Gastrocnemius medialis (tissue), 4 donors: ENCODE measurements at places on chromosomes 12 and 14.

DNA sequence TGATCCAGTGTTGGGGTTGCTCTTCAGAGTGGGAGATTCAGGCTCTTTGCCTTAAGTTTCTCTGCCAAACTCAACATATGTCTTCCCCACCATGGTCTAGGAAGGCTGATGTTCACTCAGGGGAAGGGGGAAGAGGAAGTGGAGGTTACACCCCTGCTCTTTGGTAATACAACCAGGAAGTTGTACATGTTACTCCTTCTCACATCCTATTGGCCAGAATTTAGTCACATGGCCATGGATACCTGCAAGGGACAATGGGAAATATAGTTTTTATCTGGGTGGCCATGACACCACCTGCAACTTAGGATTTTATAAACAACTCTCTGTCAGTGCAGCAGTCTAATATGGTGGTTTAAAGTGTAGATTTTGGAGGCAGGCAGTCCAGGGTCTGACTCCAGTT lies 150.9 kb downstream of the TBX5 start:
- no peak for DNase-seq

- no peak for DNase-seq
Observed at GRCh38 chr12:71900091-71900490, 38.6 kb upstream of the TPH2 start.

DNA sequence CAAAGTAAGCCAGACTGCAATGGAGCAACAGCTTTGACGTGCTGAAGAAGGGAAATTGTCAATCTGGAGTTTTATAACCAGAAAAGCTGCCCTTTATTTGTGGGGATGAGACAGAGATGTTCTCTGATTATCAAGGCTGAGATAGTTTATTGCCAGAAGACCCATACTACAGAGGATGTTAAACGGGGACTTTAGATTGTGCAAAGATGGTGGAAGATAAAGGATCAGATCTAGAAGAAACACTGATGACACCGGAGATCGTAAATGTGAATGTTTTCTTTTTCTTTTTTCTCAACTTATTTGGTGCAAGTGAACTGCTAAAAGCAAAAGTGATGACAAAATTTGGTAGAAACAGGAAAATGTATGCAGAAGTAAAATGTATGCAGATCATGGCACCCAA lies 178.3 kb upstream of the PLEKHG7 start:
- DNase-seq: no peak

DNA sequence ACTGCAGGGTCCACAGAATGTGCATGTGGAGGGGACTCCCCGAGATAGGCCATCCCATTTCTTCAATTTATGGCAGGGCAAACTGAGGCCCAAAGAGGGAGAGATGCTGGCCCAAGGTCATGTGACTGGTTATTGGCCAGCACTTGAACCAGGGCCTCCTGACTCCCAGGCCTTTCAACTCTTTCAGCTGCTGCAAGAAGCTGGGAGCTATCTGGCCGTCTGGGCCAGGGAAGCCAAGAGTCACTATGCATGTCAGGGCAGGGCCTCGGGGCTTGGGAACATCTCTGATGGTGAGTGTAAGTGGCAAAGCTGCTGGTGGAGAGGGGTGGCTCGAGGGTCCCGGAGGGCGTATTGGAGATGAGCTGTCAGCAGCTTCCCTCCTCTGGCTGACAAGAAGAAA lies 9.5 kb upstream of the LTBP2 start:
- DNase-seq: no peak

DNA sequence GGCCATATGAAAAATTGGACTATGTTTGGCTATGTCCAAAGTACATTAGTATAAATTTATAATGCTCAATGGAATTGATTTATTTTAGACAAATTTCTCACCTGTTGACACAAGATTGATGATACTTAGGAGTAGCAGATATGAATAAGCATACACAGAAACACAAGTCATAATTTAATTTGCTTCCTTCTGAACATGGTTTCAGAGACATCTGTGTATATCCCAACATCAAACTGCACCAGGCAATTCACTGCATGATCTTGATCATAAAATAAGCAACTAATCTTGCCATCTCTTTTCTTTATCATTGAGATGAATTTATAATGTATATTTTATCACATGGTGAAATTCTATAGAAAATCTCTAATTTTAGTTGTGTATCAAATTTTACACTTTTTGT lies 3.8 kb downstream of the CLECL1 start:
- DNase-seq: no peak

GRCh38 chr14:31205681-31206535 lies 1.7 kb downstream of the HECTD1 start:
- DNase-seq: no peak

DNA sequence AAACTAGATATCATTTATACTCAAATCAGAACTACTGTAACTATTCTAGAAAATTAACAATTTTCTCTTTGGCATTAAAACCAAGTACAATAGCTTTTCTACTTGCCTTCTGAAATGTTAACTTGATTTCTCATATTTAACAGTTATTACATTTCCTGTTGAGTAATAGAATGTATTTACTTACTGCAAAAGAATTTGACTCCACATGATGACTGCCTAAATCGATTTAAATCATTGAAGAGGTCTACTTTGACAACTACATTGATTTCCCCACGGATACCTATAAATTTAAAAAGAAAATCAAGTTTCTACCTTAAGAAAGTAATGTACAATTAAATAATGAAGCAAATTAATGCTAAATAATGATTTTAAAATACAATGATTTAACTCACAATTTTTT lies 18.9 kb downstream of the C2CD5 start:
- no peak for DNase-seq

- DNase-seq: peak; percentile 28
Observed at GRCh38 chr12:89238593-89238992, 113.7 kb downstream of the DUSP6 start.

DNA sequence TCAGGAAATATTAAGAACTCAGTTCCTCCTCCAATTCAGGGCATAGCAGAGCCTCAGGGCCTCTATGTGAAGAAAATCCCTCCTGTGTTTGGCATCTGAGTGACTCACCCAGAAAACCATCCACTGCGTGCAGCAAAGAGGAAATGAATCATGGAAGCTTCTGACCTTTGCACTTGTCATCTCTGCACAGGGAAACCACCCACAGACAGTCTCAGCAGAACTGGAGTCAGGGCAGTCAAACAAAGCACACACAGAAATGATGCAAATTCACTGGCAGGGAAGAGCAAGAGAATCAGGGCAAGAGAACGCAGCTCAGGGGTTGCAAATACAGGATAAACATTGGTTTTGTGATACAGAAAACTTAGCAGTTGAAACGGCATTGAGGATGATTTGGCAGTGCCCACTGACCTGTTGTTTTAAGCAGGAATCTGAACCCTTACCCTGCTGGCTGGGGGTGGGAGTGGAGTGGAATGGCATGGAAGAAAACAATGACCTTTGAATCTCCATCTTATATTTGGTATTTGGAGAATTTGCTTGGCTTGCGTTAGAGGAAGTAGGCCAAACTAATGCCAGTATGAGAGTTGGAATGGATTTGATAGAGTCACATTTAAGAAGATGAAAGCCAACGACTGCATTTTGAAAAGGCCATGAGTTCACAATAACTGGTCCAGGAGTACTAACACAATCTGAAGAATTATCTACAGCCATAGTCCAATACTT lies 53.5 kb downstream of the PHLDA1 start:
- peak; percentile 40 for DNase-seq

- DNase-seq: no peak
Observed at GRCh38 chr12:26691234-26691970, 141.6 kb downstream of the ITPR2 start.

GRCh38 chr12:18130851-18131250 lies 40.9 kb upstream of the RERGL start:
- no peak for DNase-seq

DNA sequence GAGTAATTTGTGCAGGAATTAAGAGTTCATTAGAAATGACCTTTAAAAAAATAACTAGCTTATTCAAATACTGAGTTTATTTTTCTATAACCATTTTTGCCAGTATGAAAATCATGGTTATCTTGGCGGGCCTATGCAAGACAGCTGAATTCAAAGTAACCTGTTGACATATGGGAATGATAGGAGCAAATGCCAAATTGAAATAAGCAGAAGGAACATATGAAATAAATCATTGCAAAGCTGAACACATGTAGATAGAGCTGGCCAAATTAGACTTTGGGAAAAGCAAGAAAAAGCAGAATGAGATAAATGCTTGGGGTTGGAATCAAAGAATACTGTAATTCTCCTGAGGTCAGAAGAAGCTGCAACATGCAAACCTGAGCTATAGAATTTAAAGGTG lies 372.5 kb downstream of the ADAMTS20 start:
- DNase-seq: no peak

DNA sequence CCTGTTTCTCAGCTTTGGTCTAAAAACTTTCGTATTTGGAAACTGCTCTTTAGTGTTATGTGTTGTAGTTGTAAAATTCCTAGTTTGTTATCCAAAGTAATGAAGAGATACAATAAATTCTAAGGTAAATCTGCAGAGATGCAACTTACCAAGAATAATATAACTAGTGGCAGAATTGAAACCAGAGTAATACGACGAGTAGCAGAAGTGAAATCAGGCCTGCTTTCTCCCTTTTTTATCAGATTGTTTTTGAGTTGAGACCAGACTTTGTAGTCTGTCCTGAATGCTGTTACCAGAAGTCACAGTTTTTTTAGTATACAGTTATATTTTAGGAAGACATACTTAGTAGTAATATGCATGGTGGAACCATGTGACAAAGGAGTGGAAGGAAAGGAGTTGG lies 12.5 kb downstream of the PAPOLA start:
- no peak for DNase-seq

- no peak for DNase-seq
Observed at GRCh38 chr12:87801860-87802720, 227.1 kb downstream of the C12orf50 start.

DNA sequence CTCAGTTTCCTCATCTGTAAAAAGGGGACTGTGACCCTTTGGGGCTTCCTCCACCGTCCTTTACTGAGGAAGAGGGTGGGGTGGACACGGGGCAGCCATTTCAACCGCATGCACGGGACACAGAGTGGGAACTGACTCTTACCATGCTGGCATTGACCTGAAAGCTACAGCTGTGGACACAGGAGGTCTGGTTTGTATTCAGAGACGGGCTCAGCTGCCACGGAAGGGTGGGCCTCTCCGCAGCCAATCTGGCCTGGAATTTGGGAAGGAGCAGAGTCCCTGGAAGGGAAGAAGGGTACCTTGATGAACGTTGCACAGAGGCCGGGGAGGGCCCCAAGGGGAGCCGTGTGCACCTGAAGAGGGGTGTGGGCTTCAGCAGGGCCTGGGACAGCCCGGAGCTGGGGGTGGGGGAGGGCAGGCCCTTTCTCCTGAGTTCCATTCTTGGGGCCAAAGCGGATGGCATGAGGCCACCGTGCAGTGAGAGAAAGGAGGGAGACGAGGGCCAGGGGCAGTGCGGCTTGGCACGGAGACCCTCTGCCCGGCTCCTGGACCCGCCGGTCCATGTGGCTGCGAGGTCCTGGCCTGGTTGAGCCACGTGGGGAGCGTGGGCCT lies 14.5 kb downstream of the TNFAIP2 start:
- DNase-seq: no peak

DNA sequence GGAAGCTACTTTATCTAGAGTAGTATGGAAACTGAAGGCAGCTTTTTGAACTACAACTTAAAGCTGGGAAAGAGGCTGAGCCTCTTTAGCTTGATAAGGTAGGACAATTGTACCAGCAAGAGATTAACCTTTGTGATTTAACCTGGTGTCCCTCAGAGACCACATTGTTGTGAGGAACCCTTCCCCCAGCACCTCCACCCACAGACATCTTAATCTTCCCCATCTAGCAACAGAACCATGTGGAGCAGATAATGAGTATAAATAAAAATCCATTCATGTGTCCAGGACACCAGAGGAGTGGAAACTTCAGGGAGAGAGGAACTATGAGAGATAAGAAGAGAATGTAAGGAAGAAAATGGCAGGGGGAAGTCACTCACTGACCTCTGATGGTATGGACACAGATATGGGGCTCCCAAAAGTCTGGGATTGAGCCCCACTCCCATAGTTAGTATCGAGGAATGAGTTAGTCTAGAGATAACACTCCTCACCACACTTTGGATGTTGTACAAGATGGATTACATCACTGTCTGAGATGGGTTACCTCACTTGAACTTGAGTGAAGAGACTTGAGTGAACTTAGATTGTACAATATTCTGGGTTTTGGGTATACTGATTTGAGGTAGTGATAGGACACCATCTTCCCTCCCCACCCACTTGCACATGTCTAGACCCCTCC lies 33.9 kb upstream of the SLC38A2 start:
- no peak for DNase-seq

DNA sequence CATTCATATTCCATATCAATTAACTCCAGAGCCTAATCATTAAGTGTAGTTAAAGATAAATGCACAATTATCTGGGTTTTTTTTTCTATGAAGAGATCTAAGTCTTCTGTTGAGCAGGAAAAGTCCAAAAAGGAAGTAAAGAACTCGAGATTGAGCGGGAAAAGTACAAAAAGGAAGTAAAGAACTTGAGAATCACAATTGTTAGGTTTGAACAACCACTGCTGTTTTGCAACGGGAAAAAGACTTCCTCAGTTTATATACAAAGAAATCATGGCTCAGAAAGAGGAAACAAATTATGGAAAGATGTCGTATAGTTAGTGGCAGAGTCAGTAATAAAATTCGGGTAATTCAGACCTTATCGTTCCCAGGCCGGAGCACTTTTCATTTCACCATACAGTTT lies 63.3 kb downstream of the PPP1R12A start:
- no peak for DNase-seq

DNA sequence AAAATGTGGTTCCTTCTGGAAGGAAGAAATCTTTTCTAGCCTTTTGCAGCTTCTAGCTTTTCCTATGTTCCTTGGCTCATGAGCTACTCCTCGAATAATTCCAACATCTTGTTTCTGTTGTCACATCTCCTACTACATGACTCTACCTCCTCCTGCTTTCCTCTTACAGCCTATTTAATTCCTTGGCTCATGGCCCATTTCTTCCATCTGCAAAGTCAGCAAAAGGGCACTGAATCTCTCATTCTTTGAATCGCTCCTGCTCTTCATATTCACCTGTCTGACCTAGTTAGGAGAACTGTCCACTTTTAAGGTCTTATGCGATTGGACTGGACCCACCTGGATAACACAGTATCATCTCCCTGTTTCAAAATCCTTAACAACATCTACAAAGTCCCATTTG lies 15.8 kb downstream of the PRKD1 start:
- DNase-seq: no peak

GRCh38 chr12:50220363-50220995 lies 53.3 kb upstream of the CERS5 start:
- no peak for DNase-seq

DNA sequence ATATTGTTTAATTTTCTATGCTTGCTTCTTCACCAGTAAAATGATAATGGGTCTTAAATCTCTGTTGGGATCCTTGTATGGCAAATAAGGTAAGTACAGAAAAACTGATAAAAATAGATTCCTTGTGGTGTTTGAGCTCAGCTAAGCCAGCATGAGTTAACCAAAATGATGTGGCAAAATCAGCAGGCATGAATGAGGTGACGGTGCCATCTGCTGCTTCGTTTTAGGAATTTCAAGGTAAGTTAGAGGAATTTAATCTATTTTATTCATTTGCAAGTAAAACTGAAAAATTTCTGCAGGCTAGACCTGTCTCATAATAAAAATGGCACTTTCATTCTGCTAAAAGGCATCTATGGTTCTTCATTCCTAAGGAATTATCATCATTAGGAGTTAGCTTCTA lies 10.0 kb upstream of the CLEC7A start:
- DNase-seq: no peak

- DNase-seq: no peak
Observed at GRCh38 chr14:76175942-76176341, 24.2 kb downstream of the GPATCH2L start.

- no peak for DNase-seq
Observed at GRCh38 chr14:80275208-80275850, 64.0 kb upstream of the DIO2 start.
